Caki2 (cell line): ENCODE measurements at places on chromosomes 13 and 19.
A peak's percentile ranks its signal among the peaks of the same experiment; 100 is the strongest.

DNA sequence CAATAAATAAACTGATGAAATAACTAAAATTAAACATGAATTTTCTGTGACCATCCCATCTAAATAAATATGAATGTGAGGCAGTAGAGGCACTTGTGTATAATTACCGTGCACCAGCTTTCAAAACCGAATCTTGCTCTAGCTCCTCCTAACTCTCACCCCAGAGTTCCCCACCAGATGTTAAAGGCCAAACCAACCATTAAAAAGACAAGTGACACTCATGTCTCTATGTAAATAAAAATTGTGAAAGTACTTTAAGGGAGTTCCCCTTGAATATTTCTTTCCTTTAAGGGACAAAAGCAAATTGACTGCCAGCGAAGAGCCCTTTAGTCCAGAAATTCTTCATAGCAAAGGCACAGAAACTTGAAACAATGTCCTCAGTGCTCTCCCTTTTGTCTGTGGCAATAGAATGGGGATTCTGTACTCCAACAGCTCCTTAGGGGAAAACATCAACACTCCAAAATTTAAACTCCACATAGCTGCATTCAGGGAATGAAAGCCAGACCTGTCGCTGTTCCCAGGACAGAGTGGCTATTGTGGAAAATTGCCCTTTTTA, 101.7 kb upstream of the SOX21 start:
- no peak for DNase-seq

DNA sequence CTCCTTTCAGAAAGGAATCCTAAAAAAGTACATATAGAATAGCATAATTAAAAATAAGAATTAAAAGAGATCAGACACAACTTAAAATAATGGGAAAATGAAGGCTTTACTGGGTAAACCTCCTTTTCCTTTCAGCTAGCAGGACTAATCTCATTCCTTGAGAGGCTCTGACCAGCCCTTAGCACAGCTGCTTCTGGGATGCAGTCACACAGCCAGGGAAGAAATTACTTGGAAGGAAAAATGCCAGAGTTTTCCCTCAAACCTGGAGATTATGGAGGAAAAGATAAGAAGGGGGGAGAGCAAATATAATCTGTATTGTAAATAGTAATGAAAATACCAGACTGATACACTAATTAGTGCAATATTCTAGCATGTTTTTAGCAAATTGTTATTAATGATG, 91.8 kb downstream of the LRCH1 start:
- no peak for DNase-seq

DNA sequence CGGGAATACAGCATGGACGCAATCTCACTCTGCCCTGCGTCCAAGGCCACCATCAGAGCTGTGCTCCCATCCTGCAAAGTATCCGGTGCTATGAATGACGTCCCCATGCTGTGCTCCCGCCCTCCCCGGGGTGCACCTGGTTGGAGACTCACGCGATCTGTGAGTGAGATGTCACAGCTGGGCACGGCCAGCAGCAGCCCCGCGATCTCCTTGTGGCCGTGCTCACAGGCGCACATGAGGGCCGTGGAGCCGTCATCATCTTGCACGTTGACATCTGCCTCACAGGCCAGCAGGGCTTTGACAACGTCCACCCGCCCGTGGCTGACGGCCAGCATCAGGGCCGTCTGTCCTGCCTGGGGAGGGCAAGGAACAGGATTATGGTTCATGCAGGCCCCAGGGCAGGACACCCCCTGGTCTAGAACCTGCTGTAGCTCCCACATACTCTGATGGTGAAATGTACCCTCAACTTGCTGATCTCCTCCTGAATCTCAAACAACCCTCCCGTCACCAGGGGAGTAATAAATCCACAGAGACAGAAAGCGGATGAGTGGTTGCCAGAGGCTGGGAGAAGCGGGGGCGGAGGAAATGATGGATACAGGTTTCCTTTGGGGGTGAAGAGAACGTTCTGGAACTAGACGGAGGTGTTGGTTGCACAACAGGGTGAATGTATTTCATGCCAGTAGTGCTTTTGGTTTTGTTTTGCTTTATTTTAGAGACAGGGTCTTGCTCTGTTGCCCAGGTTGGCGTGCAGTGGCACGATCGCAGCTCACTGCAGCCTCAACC, 14.5 kb upstream of the SPC24 start:
- DNase-seq: no peak

GRCh38 chr13:105773241-105773640, 762.2 kb downstream of the EFNB2 start:
- DNase-seq: no peak

GRCh38 chr19:8371011-8371804, 7.3 kb downstream of the ANGPTL4 start:
- no peak for DNase-seq

DNA sequence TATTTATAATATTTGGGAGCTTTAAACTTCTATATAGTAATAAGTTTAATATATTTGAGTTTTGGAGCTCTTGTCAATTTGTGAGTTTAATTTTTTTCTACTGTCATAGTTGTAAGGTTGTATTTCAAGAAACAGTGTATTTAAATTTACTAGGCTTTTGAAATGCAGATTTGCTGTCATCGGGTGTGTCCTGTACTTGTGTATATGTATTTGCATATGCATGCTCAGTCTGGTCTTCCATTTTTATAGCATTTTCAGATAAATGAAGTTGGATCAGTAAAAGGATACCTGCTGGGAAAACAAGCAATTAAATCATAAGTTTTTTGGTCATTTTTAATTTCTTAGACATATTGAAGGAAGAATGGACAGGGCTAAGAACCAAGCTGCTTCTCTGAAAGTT, 33.1 kb downstream of the SLAIN1 start:
- no peak for DNase-seq

GRCh38 chr13:59534806-59535205, 628.9 kb downstream of the DIAPH3 start:
- no peak for DNase-seq

- peak; percentile 19 for DNase-seq
These were observed 57.9 kb downstream of the RXFP2 start for GRCh38 chr13:31797154-31797775.

DNA sequence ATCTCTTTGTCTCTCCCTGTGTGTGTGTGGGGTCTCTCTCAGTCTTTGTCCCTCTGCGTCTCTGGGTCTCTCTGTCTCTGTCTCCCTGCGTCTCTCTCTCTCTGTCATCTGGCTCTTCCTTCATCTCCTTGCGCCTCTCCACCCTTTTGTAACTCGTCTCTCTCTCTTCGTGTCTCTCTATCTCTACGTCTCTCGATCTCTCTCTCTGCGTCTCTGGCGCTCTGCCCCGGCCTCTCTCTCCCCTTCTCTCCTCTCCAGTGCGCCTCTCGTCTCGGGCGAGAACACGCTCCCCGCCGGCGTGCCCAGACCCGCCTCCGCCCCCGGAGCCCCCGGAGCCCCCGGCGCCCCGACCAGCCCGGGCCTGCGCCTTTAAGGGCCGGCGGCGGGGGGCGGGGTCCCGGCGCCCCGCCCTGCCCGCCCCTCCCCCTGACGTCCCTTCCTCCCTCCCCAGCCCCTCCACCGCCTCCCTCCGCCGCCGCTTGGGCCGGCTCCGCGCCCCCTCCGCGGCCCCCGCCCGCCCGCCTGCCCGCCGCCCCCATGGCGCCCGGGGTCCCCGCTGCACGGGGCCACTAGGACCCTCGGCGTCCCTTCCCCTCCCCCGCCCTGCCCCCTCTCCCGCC, at the start of gene MARK4:
MARK4 (plus strand) TSS at position 440 of the 620 bp plus-strand sequence. CDS start 318 bp downstream, outside the sequence.
- no peak for DNase-seq
